Endodermal cell (in vitro differentiated cells): ENCODE measurements at places on chromosomes 11 and 22. TPM values are rescaled to one million over a fixed set of nuclear protein-coding genes. Genes with fewer than 3 reads are reported as not detected.
A peak's percentile ranks its signal among the peaks of the same experiment; 100 is the strongest.

GRCh38 chr22:17795661-17796548 lies 21.6 kb upstream of the BID start:
- H3K36me3 ChIP-seq, result no peaks in the 10 kb centered on the region
- H3K4me1 ChIP-seq, result peaks cover 5% of the 10 kb centered on the region
- H3K4me3 ChIP-seq, result no peak overlapping the region
- DNase-seq, result no peak
- no peak overlapping the region for H3K27ac ChIP-seq

The C11orf87 gene
- 0.05 TPM in 1 of 2 replicates, not detected in the other for total RNA-seq

- H3K4me3 ChIP-seq, result peak within 1 kb of the TSS; percentile 75
- H3K4me1 ChIP-seq, result no peaks in the 10 kb centered on the region
- H3K36me3 ChIP-seq, result peaks cover 21% of the 10 kb centered on the region
- DNase-seq, result no peak
Observed at GRCh38 chr22:20131597-20131858, at the start of gene ZDHHC8. Gene ZDHHC8, plus strand, starts transcription at chr22:20131804. Its CDS starts 144 bp downstream, at chr22:20131948.

DNA sequence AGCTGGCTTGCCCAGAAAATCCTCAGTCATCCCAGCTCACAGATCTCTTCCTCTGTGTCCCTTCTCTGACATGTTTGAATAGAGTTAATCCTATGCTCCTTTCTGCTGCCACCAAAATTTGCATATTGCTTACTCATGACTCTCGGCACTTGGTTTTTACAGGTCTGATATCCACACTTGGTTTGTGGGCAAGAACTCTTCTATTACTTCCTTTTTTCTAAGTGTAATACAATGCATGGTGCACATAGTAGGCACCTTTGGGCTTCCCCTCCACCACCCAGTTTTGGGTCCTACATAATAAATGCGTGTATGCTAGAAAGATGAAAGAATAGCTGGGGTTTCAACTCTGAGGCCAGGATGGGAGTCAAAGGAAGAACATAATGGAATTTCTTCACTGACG lies 69.7 kb upstream of the GRK3 start:
- no peak overlapping the region for H3K27ac ChIP-seq
- H3K36me3 ChIP-seq, result no peaks in the 10 kb centered on the region
- no peak for DNase-seq
- H3K4me3 ChIP-seq, result no peak overlapping the region

DNA sequence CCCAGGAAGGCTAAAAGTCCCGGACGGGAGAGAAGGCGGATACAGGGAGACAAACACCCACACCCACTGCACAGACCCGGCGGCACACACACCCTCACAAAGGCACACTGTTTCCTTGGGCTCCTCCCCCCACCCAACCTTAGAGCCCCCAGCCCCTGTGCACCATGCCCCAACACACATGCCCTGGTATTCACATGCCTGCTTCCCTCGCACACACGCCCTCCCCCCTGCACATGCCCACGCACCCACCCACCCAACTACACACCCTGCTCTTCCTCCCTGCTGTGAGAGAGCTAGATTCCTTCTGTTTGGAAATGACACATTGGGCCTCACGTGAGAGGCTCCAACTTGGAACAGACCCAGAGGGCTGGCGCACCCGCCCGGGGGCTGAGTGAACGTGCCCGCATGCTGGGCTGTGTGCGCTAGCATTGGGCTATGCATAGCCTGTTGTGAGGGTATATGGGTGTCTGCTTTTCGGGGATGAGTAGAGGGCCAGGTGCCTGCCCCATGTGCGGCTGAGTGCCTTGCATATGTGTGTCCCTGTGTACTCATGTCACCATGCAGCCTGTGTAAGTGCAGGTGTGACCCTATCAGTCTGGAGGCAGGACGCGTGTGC lies 518 bp upstream of the CHRM1 start:
- no peaks in the 10 kb centered on the region for H3K36me3 ChIP-seq
- H3K27ac ChIP-seq, result no peak overlapping the region
- H3K4me3 ChIP-seq, result no peak overlapping the region
- peaks cover 4% of the 10 kb centered on the region for H3K4me1 ChIP-seq
- DNase-seq, result peak; percentile 55
- peaks cover 49% of the 10 kb centered on the region for H3K27me3 ChIP-seq

GRCh38 chr11:17351172-17351509 lies 459 bp upstream of the NCR3LG1 start:
- H3K27ac ChIP-seq, result no peak overlapping the region
- peak overlapping the region; percentile 81 for H3K4me3 ChIP-seq
- H3K36me3 ChIP-seq, result no peaks in the 10 kb centered on the region
- H3K4me1 ChIP-seq, result peaks cover 3% of the 10 kb centered on the region
- DNase-seq, result no peak
- H3K27me3 ChIP-seq, result peaks cover 63% of the 10 kb centered on the region

GRCh38 chr11:30344085-30344484 lies 21.2 kb downstream of the ARL14EP start:
- no peak overlapping the region for H3K4me3 ChIP-seq
- DNase-seq, result no peak
- no peaks in the 10 kb centered on the region for H3K4me1 ChIP-seq
- peaks cover 4% of the 10 kb centered on the region for H3K36me3 ChIP-seq
- H3K27ac ChIP-seq, result no peak overlapping the region

The KCNE3 gene
- 9.0 and 11.2 TPM in 2 replicates for total RNA-seq

- peaks cover 4% of the 10 kb centered on the region for H3K4me1 ChIP-seq
- no peak for DNase-seq
- no peak overlapping the region for H3K4me3 ChIP-seq
- no peak overlapping the region for H3K27ac ChIP-seq
- H3K36me3 ChIP-seq, result peaks cover 100% of the 10 kb centered on the region
Observed at GRCh38 chr11:94800414-94800813, 32.3 kb downstream of the AMOTL1 start.

DNA sequence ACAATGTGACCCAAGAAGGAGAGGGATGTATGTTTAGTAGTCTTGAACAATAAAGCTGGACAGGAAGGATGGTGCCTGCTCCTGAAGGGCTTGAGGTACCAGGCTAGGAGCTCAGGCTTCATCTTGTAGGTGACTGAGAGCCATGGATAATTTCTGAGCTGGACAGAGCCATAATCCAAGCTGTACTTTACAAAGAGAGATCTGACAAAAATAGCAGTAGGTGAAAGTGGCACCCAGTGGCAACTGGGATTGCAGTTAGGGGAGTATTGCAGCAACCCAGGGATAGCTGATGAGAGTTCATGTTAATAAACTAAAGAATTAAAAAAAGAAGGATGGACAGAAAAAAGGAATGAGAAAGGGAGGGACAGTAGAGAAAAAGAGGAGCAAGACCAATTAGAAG lies 7.4 kb downstream of the XRRA1 start:
- H3K27ac ChIP-seq, result no peak overlapping the region
- H3K27me3 ChIP-seq, result no peaks in the 10 kb centered on the region
- H3K4me1 ChIP-seq, result no peaks in the 10 kb centered on the region
- H3K36me3 ChIP-seq, result peaks cover 18% of the 10 kb centered on the region
- no peak for DNase-seq
- H3K4me3 ChIP-seq, result no peak overlapping the region

GRCh38 chr22:36397131-36398093 lies 9.6 kb upstream of the MYH9 start:
- no peak overlapping the region for H3K27ac ChIP-seq
- no peaks in the 10 kb centered on the region for H3K27me3 ChIP-seq
- H3K4me3 ChIP-seq, result no peak overlapping the region
- H3K4me1 ChIP-seq, result no peaks in the 10 kb centered on the region
- DNase-seq, result no peak
- H3K36me3 ChIP-seq, result no peaks in the 10 kb centered on the region

The BTBD18 gene
- total RNA-seq, result not detected in 3 replicates

GRCh38 chr11:128868841-128869671 lies 2.0 kb upstream of the KCNJ1 start:
- no peaks in the 10 kb centered on the region for H3K27me3 ChIP-seq
- H3K36me3 ChIP-seq, result no peaks in the 10 kb centered on the region
- H3K4me1 ChIP-seq, result peaks cover 22% of the 10 kb centered on the region
- no peak for DNase-seq
- no peak overlapping the region for H3K4me3 ChIP-seq

GRCh38 chr22:44574057-44574639 lies 76.1 kb upstream of the RTL6 start:
- no peak overlapping the region for H3K27ac ChIP-seq
- no peaks in the 10 kb centered on the region for H3K4me1 ChIP-seq
- DNase-seq, result no peak
- H3K36me3 ChIP-seq, result no peaks in the 10 kb centered on the region
- H3K4me3 ChIP-seq, result no peak overlapping the region
- no peaks in the 10 kb centered on the region for H3K27me3 ChIP-seq

DNA sequence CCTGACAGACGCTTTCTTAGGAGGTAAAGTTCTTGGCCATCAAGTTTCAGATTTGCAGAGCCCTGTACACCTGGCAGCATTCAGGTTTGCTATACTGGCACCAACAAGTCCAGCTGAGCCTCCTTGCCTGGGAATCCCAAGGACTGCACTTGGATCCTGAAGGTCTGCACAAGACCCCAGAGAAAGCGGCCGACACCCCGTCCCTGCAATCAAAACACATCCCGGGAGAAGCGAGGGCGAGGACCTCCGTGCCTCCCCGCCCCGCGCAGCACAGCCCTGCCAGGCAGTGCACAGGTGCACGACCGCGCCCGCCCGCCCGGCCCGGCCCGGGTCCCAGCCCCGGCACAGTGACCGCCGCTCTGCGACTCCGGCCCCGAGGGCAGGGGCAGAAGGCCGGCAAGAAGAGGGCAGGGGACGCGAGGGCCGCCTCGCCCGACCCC lies 559 bp downstream of the MRTFA start:
- DNase-seq, result no peak
- H3K36me3 ChIP-seq, result no peaks in the 10 kb centered on the region
- H3K4me1 ChIP-seq, result peaks cover 3% of the 10 kb centered on the region
- peak overlapping the region; percentile 88 for H3K4me3 ChIP-seq

- no peak overlapping the region for H3K4me3 ChIP-seq
- peak; percentile 41 for DNase-seq
- H3K36me3 ChIP-seq, result no peaks in the 10 kb centered on the region
- no peak overlapping the region for H3K27ac ChIP-seq
Observed at GRCh38 chr22:47197773-47198500, 435.5 kb downstream of the TBC1D22A start.

GRCh38 chr11:15113381-15113780 lies 1.3 kb upstream of the INSC start:
- H3K4me3 ChIP-seq, result no peak overlapping the region
- H3K36me3 ChIP-seq, result no peaks in the 10 kb centered on the region
- H3K27ac ChIP-seq, result no peak overlapping the region
- no peaks in the 10 kb centered on the region for H3K4me1 ChIP-seq

- H3K27me3 ChIP-seq, result no peaks in the 10 kb centered on the region
- H3K4me1 ChIP-seq, result peaks cover 24% of the 10 kb centered on the region
- DNase-seq, result no peak
- H3K4me3 ChIP-seq, result no peak overlapping the region
- H3K27ac ChIP-seq, result no peak overlapping the region
- H3K36me3 ChIP-seq, result no peaks in the 10 kb centered on the region
Observed at GRCh38 chr22:40007853-40008710, 13.3 kb downstream of the FAM83F start.

The CNGA4 gene
- 4.3 and 4.9 TPM in 2 replicates for total RNA-seq

- no peak for DNase-seq
- no peaks in the 10 kb centered on the region for H3K36me3 ChIP-seq
- H3K4me1 ChIP-seq, result no peaks in the 10 kb centered on the region
- no peaks in the 10 kb centered on the region for H3K27me3 ChIP-seq
- H3K4me3 ChIP-seq, result no peak overlapping the region
- no peak overlapping the region for H3K27ac ChIP-seq
Observed at GRCh38 chr11:11681536-11681935, 59.7 kb upstream of the GALNT18 start.

GRCh38 chr11:119432484-119433357 lies 9.7 kb upstream of the THY1 start:
- no peak overlapping the region for H3K27ac ChIP-seq
- no peaks in the 10 kb centered on the region for H3K36me3 ChIP-seq
- no peak overlapping the region for H3K4me3 ChIP-seq

GRCh38 chr11:33411751-33412150 lies 154.6 kb downstream of the HIPK3 start:
- peaks cover 5% of the 10 kb centered on the region for H3K27me3 ChIP-seq
- no peaks in the 10 kb centered on the region for H3K4me1 ChIP-seq
- no peak overlapping the region for H3K27ac ChIP-seq
- H3K36me3 ChIP-seq, result no peaks in the 10 kb centered on the region

- no peaks in the 10 kb centered on the region for H3K36me3 ChIP-seq
- no peaks in the 10 kb centered on the region for H3K27me3 ChIP-seq
- H3K4me1 ChIP-seq, result no peaks in the 10 kb centered on the region
- no peak overlapping the region for H3K27ac ChIP-seq
Observed at GRCh38 chr22:35217527-35217926, 39.8 kb upstream of the HMGXB4 start.

The VWCE gene
- total RNA-seq, result 6.1 to 7.2 TPM (median 7.2 TPM) in 3 replicates

DNA sequence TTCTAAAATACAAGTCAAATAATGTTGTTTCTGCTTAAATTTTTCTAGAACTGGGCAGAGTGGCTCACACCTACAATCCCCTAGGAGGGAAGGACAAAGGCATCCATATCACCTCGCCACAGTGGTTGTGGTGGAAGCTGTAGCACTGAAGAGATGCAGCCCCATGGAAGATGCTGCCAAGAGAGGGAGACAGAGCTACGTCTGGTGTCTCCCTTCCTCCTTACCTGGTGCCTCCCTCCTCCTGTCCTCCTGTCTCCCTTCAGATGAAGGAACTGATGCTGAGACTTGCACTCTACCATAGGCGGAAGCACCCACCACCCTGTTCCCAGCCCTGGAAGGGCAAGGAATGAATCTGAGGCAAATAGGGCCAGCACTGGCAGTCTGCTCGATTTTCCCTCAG lies 22.3 kb downstream of the MMP27 start:
- H3K4me3 ChIP-seq, result no peak overlapping the region
- no peaks in the 10 kb centered on the region for H3K4me1 ChIP-seq
- no peaks in the 10 kb centered on the region for H3K36me3 ChIP-seq

GRCh38 chr11:73053964-73054363 lies 88.2 kb downstream of the FCHSD2 start:
- no peak for DNase-seq
- no peaks in the 10 kb centered on the region for H3K4me1 ChIP-seq
- no peaks in the 10 kb centered on the region for H3K27me3 ChIP-seq
- no peak overlapping the region for H3K4me3 ChIP-seq
- no peaks in the 10 kb centered on the region for H3K36me3 ChIP-seq

GRCh38 chr22:33803371-33804282 lies 116.6 kb downstream of the LARGE1 start:
- H3K4me3 ChIP-seq, result no peak overlapping the region
- H3K27me3 ChIP-seq, result no peaks in the 10 kb centered on the region
- DNase-seq, result no peak
- H3K36me3 ChIP-seq, result no peaks in the 10 kb centered on the region
- no peak overlapping the region for H3K27ac ChIP-seq
- H3K4me1 ChIP-seq, result no peaks in the 10 kb centered on the region

The MUC15 gene
- total RNA-seq, result not detected in 2 replicates

The DEPDC7 gene
- 5.7 to 11.4 TPM (median 10.3 TPM) in 3 replicates for total RNA-seq

The CARD16 gene
- total RNA-seq, result not detected in 2 replicates

DNA sequence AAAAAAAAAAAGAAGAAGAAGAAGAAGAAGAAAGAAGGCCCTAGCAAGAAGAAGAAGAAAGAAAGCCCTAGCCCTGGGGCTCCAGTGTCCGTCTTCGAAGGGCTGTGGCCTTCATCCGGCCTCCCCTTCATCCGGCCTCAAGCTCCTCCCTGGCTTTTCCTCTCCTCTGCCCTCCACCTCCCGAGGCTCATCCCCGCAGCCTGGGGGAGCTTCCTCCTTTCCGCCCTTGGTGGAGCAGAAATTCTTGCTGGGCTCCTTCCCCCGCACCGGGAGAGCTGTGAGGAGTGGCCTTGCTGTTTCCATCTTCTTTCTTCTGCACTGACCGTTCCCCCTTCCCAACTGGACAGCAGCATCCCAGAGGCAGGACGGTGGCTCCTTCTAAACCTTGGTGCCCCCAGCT lies 9.5 kb upstream of the LTO1 start:
- peaks cover 8% of the 10 kb centered on the region for H3K27me3 ChIP-seq
- no peak for DNase-seq
- H3K27ac ChIP-seq, result no peak overlapping the region
- no peak overlapping the region for H3K4me3 ChIP-seq
- no peaks in the 10 kb centered on the region for H3K36me3 ChIP-seq
- H3K4me1 ChIP-seq, result no peaks in the 10 kb centered on the region

- no peaks in the 10 kb centered on the region for H3K36me3 ChIP-seq
- H3K27ac ChIP-seq, result no peak overlapping the region
- DNase-seq, result no peak
- no peaks in the 10 kb centered on the region for H3K27me3 ChIP-seq
- H3K4me1 ChIP-seq, result no peaks in the 10 kb centered on the region
Observed at GRCh38 chr11:77209663-77210062, 81.6 kb downstream of the MYO7A start.
